T-helper 1 cell (primary cell): ENCODE measurements at places on chromosomes 2 and 18.

GRCh38 chr2:237916296-237916695 lies 50.5 kb upstream of the UBE2F start:
- DNase-seq = no peak

GRCh38 chr18:24189007-24189528 lies 50.2 kb downstream of the CABYR start:
- DNase-seq = no peak

DNA sequence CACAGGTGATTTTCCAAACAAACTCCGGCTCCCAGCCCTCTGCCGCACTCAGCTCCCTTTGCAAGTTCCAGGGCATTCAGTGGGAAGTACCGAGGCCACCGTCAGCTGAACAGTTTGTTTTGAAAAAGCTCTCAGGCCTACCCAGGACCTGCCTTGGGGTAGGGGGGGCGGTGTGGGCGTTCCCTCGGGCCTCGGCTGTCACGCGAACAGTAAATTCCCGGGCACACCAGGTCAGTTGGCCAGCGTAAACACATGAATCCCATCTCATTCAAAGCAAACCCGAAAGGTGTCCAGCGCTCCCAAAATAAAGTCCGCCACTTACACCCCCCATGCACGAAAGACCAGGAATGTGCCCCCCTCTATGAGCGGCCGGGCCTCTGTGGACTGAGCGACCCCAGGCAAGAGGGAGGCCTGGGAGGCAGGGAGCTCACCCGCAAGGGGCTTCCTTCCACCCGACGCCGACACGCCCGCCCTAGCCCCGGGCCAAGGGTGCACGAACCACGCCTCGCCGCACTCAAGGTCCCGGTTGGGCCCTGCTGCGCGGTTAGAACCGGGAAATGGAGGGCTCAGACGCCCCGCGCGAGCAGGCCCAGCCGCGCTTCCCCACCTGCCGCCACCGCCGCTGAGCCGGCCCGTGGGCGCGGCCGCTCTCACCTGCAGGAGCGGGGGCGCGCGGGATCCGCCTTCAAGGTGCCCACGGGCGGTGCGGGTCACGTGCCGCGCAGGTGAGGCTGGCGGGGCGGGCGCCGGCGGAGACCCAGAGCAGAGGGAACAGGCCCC lies at the start of gene WDSUB1:
WDSUB1 (minus strand) TSS at position 775 of the 780 bp plus-strand sequence. CDS start 3,634 bp downstream, outside the sequence.
- no peak for DNase-seq

DNA sequence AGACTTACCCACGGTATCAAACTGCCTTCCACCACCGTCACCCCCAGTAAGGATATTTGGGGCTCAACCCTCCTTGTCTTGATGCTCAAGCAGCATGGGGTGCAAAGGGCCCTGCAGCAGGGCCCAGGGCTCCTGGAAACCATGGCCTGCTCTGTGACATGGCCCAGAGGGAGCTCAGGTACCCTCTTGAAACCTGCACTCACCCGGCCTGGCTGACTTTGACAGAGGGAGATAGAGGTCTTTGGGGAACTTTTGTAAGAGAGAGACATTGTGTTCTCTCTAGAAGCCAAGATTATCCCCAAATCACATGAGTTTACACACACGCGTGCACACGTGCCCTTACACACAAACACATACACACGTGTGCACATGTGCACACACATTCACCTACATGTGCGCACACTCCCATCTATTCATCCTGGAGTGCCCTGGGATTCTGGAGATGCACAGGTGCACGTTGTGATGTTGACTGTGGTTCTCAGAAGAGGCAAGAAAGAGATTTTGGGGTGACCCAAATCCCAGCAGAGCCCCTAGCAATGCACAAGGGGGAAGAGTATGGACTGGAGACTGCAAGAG lies 19.6 kb upstream of the KCNK3 start:
- DNase-seq = no peak
